ENCODE measurements at places on chromosomes 3 and 15.

- no peak for DNase-seq
Measured at GRCh38 chr3:177601152-177601551, 403.9 kb upstream of the TBL1XR1 start.

GRCh38 chr3:141499965-141500364, 13.1 kb downstream of the RASA2 start:
- DNase-seq = no peak

- DNase-seq = no peak
Measured at GRCh38 chr3:62873761-62874710, 1.2 kb downstream of the CADPS start.

DNA sequence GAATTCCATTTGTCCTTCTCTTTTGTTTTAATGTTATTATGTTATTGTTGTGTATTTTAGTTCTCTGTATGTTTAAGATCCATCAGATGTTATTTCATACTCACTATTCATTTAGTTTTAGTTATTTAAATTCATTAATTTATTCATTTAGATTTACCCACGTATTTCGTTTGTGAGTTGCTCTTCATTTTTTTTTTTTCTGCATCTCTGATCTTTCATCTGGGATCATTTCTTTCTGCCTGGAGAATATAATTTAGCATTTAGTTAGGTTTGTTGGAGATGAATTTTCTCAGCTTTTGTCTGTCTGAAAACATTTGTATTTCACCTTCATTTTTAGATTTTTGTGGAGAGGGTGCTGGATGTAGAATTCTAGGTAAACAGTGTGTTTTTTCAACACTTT, 12.9 kb downstream of the NEO1 start:
- no peak for DNase-seq

DNA sequence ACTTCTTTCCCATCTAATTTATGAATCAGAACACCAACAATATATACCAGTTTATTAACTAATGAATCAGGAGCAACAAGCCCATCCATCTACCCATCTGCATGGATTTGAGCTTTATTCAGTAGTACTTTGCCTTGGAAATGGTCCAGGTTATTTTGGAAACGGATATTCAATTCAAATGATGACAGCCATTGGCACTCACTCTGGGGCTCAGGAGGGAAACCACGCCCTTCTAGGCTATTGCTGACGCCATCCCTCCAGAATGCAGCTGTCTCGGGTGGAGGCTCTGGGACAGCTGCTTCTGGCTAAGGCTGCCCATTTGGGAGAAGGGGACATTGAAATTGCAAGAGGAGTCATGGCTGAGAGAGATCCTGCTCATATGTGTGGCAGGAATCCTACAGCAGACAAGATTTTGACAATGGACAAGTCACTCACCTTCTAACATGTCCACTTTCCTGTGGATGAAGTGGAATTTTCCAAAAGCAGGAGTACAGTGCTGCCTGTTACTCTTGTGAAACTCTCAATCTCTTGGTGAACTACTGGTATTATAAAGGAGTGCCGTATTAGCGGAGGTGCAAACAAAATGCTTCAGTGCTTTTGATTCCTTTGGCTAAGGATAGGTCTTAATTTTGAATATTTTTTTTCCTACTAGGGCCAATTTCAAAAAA, 29.3 kb upstream of the TRAK1 start:
- no peak for DNase-seq

DNA sequence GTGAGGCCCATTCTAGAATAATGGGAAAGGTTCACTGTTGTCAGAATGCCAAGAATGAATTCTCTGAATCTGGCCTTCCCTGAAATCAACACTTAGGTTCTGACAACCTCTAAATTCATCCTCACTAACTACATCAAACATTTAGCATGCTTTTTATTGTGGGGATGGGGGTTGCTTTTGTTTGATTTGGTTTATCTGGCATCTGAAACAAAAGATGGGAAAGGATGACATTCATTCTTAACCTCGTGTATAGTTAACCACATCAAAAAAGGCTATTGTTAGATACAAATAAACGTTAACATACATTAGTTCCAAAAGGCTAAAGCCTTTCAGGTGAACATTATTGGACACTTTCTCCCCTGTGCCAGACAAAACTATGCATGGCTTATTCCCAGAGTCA, 357.3 kb downstream of the FHIT start:
- DNase-seq = no peak

- no peak for DNase-seq
Measured at GRCh38 chr3:99607151-99607550, 31.2 kb upstream of the COL8A1 start.

GRCh38 chr15:91872356-91873137, 19.0 kb downstream of the SLCO3A1 start:
- no peak for DNase-seq

DNA sequence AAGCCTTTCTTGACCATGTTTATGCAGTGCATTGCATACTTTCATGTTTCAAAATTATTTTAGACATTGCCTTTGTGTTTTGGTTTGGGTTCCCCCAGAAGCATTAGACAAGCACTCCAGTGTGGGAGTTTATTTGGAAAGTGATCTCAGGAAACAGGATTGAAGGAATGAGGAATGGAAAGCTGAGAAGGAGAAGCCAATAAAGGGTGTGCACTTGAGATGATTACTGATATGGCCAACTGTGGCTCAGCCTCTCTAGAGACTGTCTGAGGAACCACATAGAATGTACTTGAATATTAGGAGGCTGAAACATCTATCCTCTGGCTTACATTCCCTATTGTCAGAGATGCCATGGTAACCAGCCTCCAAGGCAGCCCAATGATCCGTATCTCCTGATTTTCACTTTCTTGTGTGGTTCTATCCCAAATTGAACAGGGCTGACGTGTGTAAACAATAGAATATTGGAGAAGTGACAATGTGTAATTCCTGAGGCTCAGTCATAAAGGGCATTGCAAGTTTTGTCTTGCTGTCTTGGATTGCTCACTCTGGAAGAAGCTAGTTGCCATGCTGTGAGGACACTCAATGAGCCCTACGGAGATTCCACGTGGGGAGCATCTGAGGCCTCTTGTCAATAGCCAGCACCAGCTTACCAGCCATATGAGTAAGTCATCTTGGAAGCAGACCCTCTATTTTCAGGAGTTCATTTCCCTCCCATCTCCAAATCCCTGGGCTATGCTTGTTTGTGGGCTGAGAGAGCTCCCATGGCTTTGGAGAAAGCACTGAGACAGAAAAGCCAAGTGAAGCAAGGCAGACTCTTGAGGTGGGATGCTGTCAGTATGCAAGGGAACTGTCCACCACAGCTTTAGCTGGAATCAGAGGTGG, 84.7 kb downstream of the SCN11A start:
- no peak for DNase-seq

DNA sequence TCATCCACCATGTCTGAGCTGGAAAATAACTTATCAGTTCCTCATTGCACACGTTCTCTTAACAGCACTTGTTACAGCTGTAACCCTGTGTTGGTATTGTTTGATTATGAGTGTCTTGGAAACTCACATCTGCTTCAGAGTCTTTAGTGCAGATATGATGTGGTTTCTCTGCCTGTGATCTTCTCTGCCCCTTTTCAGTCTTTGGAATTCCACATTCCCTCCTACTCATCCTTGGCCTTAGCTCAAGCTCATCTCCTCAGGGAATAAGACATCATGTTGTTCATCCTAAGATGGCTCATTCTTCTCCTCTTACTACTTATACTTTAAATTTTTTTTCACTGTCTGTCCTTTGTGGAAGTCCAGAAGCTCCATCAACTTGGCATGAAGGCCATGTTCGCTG, 77.7 kb downstream of the SYNPR start:
- no peak for DNase-seq

DNA sequence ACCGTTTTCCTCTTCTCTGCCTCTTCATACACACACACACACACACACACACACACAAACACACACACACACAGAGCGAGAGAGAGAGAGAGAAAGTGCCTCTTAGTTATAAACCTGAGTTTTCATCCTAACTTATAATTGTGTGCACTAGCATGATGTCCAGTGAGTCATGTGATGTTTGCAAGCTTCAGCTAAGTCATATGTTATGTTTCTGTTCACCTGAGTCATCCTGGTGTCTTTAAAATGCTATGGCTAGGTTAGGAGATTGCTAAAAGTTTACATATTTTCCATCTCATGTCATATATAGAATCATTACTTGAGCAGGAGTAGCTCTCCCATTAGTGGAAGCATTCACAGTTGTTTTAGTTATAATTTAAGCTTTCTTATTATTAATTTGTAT, 155.8 kb downstream of the EPHA6 start:
- no peak for DNase-seq

DNA sequence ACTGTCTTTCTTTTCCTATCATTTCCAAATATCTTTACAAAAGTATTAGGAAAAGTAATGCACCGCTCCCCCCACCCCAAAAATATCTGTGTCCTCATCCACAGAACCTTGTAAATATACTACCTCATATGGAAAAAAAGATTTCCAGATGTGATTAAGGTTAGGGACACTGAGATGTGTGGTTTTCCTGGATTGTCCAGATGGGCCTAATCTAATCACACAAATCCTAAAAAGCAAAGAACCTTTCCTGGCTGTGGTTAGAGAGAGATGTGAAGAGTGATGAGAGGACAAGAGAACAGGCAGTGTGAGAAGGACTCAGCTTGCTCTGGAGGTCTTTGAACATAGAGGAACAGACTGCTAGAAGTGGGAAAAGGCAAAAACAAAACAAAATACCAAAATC, 77.7 kb downstream of the ROBO1 start:
- DNase-seq = no peak

DNA sequence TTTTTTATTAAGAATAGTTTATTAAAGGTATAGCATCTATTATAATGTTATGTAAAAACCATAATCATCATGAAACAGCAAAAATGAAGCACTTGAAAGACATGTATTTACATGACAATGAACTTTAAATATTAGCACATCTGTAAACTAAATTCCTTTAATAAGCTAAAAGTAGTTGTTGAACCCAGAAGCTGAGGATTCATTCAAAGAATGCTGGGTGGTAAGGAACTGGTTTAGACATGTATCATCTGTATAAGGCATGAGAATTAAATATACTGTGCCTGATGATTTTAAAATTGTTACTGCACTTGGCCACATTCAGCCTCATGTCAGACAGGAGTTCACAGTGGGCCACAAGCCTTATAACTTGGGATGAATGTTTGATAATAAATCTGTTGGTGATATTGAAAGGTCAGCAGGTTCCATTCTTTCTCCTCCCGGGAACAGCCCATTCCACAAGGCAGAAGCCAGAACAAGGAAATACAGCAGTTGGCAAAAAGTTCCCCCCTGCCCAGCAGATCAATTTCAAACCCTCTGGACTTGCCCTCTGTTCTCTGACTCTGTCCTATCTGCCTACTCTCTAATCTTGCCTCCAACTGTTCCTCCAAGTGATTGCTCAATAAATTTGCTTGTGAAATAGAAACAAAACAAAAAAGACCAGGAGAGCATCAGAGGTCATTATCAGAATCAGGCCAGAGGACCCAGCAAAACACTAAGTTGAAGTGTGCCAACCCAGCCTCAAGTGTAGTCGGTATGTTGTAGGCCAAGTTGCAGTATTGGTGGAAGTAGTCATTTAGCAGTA, 49.8 kb upstream of the TEX264 start:
- DNase-seq = no peak

DNA sequence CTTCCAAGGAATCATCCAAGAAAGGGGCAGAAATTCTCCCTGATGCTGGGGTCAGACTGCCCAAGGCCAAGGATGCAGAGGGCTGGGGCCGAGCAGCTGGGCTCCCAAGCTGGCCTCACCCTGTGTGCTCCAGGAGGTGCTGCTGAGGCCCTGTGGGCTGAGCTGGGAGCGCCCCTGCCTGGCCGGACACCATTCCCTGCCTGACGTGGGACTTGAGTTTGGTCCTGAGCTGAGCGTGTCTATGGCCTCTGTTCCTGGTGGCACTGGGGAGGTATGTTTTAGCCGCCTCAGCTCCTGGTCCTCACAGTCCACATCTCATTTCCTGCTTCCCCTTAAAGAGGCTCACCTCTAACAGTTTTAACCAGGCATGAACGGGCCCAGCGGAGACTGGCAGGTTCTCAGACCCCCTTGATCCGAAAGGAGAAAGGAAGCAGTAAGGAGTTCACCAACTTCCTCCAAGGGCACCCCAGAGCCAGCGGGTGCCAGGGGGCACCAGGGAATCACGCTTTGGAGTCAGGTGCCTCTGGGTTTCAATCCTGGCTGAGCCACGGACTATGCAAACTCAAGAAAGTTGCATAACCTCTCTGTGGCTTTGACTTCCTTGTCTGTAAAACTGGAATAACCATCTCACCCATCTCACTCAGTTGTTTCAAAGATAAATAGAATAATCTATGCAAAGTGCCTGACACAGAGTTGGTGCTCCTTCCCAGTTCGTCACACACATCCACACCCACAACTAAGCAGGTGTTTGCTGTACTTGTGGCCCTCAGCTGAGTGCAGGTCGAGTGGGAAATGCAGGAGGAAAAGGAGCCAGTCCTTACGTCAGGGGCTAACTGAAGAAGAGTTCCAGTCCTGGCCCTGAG, 48.6 kb downstream of the SLC12A8 start:
- peak; percentile 17 for DNase-seq

DNA sequence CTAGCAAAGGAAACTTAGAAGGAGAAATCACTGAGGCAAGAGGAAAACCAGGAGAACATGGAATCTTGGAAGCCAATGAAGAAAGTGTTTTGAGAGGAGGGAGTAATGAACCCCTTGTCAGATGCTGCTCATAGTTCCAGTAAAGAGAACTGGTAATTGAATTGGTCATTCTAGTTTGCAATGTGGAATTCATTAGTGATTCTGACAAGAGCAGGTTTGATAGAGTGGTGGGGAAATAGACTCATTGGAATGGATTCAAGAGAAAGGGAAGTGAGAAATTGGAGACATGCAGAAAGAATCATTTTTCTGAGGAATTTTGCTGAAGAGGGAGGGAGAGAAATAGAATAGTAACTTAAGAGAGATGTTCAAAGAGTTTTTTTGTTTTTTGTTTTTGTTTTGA, 21.0 kb downstream of the GLCE start:
- no peak for DNase-seq

DNA sequence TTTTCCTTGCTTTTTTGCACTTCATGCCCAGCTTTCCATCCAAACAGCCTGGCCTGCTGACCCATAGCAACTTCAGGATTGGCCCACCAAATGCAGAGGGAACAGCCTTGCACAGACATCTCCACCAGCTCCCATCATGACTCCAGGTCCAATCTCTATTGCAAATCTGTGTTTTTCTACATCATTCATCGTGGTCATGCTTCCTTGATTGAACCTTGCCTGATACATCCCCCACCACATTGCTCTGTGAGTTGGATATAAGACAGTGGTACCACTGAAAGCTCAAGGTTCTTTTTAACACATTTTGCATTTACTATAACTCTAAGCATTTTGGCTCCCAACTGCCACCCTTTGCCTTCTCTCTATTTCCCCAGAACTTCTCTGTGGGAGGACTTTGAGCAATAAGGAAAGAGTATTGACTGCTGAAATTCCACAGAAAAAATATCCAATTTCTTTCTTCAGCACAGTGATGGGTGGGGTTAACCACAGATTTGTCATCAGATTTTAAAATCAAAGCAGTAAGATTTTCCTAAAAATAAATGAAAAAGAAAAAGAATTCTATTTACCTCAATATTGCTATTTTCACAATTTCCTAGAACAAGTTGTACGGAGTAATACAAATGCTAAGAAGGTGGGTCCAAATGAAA, 114.6 kb upstream of the GALNT15 start:
- DNase-seq = no peak
